AG08395 (cell line): ENCODE measurements at places on chromosomes 5 and 9.

DNA sequence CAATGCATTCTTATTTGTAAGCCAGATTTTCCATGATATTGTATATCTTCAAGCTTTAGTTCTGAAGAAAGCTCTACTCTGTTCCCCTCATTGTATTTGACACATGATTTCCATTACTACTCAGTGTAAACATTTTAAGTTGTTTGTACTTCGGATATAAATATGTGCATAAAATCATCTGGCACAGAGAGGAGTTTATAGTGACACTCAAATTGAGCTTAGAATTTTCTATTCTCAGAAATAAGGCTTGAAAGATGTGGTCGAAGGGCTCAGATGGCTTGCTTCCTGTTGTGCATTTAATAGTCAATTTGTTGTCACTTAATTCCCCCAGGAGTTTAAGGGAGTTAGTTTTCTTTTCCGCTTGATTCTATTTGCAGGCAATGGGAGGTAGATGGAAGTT is 88.8 kb downstream of the PPIC start:
- no peak for DNase-seq

GRCh38 chr9:114619191-114619761 is 8.2 kb downstream of the TMEM268 start:
- DNase-seq, result no peak

DNA sequence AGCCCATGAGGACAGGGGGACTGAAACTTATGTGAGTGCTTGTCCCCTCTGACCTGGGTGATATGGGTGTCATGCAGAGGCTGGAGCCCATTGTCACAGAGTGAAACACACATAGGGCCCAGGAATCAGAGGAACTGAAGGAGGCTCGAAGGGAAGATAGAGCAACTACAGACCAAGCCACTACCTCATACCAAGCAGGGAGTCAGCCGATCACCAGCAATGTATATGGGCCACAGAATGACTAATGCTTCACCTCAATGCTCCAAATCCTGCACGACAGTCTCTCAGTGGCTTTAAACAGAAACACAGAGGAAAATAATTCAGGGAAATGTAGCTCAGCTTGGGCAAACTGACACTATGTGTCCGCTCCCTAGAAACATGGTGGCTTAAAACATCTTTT is 8.9 kb upstream of the FBXW11 start:
- no peak for DNase-seq

DNA sequence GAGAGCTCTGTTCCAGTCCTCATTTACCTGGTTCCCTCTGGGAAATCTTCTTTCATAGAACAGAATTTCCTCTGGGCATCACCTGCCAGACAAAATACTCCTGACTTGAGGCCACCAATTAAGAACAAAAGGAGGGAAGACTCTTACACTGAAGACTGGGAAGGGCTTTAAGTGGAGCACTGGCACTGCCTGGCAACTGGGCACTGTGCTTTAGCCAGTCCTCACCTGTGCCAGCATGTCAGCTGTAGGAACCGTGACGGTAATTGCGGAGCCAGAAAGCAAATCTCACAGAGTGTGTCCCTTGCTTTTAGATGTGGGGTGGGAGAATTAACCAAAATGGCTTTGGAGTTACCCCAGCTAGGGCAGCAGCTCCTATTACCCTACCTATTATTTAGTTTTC is 40.6 kb downstream of the FAM219A start:
- DNase-seq, result no peak

DNA sequence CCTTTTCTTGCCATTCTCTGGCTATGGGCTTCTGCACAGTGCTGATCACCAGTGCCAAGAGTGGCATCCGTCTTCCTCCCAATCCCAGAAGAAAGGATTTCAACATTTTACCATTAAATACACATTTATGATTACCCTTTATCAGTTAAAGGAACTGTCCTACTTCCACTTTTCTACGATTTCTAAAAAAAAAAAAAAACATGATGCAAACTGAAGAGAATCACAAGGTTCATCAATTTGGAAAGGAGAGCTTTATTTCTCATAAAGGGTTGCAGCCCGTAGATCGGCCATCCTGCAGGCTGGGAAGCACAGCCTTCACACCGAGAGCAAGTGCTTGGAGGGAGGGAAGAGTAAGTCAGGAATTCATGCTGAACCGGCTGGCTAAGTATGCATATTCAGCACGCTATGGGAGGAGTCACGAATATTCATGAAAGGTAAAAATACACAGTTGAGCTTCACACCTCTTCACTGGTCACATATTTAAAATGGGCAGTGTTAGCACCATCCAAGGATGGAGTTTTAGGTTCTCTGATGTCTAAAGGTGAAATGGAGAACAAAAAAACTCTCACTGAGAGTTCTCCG is 52.5 kb upstream of the SEMA4D start:
- no peak for DNase-seq

GRCh38 chr9:36603006-36603405 is 30.3 kb downstream of the MELK start:
- DNase-seq, result peak; percentile 52

GRCh38 chr5:155897761-155898160 is 429.2 kb upstream of the SGCD start:
- peak; percentile 71 for DNase-seq
